ENCODE measurements at places on chromosomes 13 and 19. TPM values are rescaled to one million over a fixed set of nuclear protein-coding genes. Genes with fewer than 3 reads are reported as not detected.

- no peak for DNase-seq
Observed at GRCh38 chr13:78596736-78597601, 6.4 kb downstream of the POU4F1 start.

GRCh38 chr19:37669450-37669914, 14.2 kb upstream of the ZFP30 start:
- no peak for DNase-seq

C5AR2 gene
- 0.39 TPM for total RNA-seq

SIGLECL1 gene
- not detected for total RNA-seq

LSM4 gene
- total RNA-seq, result 314 TPM

UHRF1 gene
- 60.1 TPM for total RNA-seq

DNA sequence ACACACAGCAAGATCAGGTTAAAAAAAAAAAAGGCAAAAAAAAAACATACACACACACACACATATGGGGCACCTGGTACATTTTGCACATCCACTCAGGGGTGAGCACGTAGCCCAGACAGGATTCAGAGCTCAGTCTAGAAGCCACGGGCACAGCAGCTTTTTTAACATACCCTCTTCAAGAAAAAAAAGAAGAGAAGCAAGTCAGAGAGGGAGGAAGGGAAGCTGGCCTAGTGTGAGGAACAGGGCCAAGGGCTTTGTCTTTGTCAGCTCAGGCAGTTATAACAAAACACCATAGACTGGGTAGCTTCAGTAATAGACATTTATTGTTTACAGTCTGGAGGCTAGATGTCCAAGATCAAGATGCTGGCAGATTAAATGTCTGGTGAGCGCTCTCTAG, 2.3 kb upstream of the TPM4 start:
- peak; percentile 48 for DNase-seq

CACNG7 gene
- total RNA-seq, result not detected

DNA sequence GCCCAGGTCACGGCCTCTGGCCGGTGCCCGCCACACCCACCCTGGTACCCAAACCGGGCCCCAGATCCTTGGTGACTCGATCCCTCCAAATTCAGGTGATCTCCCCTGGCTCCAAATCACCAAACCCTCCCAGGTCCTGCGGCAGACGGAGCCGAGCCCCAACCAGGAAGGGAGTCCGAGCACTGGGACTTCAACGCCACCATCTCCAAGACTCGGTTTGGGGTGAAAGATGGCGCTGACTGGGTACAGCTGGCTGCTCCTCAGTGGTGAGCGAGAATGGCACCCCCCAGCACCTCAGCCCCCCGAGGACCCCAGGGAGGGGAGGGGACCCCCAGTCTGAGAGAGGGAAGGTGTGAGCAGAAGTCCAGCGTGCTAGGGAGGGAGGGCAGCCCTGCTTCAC, 2.3 kb downstream of the CEACAM16 start:
- no peak for DNase-seq

DNA sequence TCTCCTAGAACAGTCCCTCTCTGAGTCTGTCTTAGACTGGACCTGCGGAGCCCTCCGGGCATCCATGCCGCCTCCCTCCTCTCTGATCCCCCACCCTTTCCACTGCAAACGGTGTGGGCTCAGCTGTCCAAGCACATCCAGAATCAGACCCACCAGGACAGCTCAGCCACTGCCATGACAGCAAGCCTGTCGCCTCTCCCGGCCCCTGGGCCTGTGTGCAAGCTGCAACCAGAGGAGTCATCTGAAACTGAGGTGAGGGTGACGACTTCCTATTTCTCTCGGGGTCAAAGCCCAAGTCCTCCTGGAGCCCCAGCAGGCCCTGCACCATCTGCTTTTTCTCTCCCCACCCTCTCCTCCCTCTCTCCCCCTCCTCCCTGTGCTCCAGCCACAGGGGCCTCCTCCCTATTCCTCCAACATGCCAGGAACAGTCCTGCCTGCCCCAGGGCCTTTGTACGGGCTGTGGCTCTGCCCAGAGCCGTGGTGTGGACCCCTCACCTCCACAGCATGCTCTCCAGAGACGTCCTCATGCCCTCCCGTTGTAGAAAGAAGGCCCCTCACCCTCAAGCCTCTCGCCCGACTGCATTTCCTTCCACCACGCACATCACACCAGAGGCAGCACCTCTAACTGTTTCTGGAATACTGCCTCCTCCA, 23.5 kb upstream of the MYDGF start:
- DNase-seq, result no peak

GRCh38 chr19:39498798-39499642, at the start of gene DLL3:
Gene DLL3, plus strand, starts transcription at chr19:39498947. Its CDS starts 28 bp downstream, at chr19:39498975.
- DNase-seq, result no peak

ZNF724 gene
- 11.1 TPM for total RNA-seq

All from M059J (cell line).